ENCODE measurements at places on chromosomes 4 and X.

GRCh38 chrX:32016195-32016594, 944.4 kb upstream of the FTHL17 start:
- no peak for DNase-seq

DNA sequence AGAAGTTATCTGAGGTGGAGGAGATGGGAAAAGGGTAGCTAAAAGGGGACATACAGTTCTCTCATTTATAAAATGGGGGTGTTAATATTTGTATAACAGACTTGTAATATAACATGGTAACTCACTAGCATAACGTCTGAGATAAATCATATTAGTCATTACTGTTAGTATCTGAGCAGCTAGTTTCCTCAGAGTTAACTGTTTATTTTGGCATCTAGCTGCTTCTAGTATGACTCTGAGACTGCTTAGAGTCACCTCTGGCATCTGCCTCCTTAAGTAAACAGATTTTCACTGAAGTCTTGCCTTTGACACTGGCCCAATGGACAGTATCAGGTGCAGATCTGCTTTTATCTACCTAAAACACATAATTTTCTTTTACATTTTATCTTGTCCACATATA, 58.1 kb downstream of the SLC30A9 start:
- DNase-seq, result no peak

GRCh38 chr4:185246453-185246852, 37.1 kb downstream of the SNX25 start:
- DNase-seq, result no peak

- no peak for DNase-seq
Observed at GRCh38 chr4:55793479-55793878, 26.1 kb upstream of the EXOC1L start.

DNA sequence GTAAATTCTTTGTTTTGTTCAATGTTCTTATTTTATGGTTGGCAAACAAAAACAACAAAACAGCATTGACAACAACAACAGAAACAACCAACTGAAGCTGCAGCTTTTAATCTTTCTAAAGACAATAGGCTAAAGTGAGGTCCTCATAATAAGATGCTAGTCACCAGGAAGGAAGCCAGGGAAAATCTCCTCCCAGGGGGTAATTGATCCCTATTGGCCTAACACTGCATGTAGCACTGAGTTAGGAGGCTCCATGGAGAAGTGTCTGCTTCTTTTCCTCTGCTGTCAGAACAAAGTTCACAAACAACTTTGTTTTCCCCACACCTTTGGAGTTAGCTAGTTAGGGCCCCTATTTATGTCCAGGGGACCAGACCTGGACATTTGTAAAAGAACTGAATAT, 4.7 kb upstream of the LRAT start:
- DNase-seq, result no peak

GRCh38 chr4:182048871-182049270, 194.3 kb upstream of the TENM3 start:
- DNase-seq, result no peak

- DNase-seq, result no peak
Observed at GRCh38 chr4:108181704-108182103, 13.0 kb upstream of the LEF1 start.

- DNase-seq, result no peak
Observed at GRCh38 chrX:130902446-130902782, 595 bp downstream of the ENOX2 start.

DNA sequence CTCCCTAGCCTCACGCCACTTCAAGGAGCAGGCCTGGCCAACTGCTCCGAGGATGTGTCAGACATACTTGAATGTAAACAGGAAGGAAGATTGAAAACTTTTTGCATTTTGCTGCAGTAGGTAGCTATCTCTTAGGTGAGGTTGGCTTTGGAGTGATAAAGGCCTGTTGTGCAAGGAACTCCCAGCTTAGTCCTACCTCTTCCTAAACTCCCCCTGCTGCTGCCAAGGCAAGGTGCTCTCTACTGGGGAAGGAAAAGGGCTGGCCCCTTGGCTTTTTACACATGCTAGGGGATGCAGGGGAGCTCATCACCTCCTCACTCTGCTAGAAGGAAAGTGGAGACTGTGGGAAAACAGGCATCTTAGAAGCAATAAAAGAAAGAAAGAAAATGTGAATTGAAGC, 10.7 kb upstream of the BRS3 start:
- no peak for DNase-seq

DNA sequence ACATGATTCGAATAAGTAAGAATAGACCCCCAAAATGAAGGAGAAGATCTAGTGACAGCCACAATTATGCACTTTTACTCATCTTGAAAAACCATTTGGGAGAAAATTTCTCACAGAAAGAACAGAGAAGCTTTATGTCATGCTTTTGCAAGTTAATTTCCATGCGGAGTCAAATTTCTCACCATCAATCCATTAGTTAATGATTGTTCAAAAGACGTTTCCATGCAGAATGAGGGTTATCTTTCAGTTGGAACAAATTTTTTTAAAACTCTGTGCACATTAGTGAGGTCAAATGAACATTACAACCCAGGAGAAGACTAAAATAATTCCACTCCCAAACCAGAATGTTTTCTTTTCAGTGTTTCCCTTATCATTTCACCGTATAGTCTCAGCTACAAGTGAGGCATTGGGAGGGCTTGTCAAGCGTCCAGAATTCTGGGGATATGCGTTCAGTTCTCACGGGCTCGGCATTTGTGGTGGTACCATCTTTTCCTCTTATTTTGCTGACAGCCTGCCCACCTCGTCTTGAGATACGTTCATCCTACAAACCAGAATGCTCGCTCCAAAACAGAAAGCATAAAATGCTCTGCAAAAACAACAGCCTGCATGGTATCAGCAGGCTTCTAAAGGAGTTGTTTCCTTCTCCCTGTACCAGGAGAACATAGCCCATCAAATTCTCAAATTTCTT, 130.8 kb upstream of the TBL1X start:
- no peak for DNase-seq

DNA sequence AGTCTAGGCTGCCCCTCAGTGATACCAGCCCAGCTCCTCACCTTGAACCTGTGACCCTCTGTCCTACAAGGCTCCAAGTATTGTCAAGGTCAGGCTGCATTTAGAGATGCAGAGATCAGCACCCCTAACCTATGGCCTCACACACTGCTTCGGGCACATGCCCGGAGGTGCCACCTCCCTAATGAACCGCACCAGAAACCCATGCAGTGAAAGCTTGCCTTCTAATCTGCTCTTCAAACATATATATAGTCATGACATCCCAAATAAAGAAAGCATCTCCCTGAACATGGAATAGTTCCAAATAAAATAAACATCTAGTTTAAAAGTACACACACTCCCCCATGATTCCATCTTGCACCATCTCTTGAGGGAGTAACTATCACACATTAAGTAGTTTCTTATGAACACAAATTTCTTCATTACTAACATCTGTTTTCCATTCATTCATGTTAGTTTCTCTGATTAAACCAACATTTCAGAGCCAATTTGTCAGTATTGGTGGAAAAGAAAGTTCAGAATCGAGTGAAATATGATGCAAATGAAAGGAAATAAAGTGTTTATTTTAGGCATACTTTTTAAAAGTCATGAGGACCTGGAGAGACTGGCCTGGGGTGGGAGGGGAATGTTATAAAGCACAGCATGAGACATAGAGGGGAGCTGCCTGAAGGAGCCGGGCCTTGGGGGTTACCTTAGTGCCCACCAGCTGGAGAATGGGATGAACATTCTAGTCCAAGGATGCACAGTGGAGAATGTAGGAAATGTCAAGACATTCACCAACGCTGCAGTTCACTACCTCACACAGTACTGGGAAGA, 19.2 kb downstream of the CC2D2A start:
- DNase-seq, result no peak

DNA sequence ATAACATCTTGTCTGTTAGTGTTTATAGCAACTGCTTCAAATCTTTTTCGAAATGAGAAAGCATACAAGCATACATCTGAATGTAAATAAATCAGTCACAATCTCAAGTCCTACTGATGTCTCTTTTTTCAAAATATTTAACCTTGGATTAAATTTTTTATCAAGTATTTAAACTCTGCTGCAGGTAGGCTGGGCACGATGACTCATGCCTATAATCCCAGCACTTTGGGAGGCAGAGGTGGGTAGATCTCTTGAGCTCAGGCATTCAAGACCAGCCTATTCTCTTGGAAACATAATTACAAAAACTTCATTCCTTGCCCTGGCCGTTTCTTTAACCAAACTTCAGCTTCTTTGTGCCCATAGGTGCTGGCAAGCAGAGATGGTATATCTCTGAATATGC, 540.3 kb upstream of the GALNT7 start:
- no peak for DNase-seq

GRCh38 chr4:6917461-6918271, 8.0 kb downstream of the TBC1D14 start:
- DNase-seq, result peak; percentile 51

DNA sequence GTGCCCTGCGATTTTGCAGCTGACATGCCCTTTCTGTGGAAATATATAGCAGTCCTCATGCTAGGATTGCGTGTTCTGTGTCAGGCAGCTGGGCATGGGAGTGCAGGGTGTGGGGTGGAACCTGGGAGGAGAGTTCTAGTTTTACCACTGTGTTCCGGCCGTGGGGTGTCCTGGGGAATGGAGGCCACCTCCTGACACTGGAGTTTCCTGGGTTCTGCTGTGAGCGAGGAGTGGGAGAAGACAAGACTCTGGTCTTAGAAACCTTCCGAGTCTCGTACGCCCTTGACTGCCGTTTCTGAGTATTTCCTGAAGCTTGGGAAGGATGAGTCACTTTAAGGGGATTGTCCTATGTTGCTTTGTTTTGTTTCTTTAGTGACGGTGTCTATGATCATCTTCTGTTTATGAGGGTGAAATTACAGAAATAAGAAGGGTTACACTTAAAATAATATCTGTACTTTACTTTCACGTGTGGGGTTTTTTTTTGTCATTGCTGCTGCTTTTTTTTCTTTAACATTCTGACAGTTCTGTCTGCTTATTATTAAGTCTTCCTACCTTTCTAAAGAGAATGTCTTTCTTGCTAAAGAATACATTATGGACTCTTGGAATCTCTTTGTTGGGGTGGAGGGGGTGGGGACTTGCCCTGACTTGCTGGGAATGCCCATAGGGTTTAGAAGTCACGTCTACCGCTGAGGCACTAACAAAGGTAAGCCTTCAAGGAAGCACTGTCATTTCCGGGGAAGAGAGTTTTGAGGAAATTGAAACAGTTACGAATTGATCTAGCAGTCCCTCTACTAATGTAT, 19.1 kb downstream of the CD99 start:
- DNase-seq, result peak; percentile 67

DNA sequence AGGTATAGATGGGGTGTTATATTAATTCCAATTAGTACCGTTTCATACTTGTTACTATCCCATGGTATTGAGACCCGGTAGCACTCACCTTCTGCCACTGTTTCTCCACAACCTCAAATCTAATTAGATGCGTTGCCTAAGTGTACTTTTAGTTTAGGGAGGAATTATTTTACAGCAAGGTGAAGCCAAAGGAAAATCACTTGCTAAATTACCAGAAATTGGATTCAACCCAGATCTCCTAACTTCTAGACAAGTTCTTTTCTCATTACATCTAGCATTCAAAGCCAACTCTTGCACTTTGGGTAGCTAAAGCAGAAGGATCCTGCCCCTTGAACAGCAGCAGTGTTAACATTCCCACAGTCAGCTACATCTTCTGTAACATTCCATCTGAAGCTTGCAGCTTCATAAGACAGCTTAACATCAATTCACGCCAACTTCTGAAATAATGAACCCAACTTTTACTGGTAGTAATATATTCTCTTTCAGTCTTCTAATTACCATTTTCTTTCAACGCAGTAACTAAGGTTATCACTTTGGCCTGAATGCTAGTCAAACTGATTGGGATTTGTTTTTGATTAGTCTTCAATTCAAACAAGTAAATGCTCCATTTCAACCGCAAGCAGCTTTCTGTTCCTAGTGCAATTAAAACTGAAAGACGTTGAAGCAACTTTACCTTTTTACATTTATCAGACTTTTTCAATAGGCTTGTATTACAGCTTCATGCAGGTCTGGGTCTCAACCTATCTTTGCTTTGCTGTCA, 934 bp upstream of the SEC31A start:
- DNase-seq, result no peak

DNA sequence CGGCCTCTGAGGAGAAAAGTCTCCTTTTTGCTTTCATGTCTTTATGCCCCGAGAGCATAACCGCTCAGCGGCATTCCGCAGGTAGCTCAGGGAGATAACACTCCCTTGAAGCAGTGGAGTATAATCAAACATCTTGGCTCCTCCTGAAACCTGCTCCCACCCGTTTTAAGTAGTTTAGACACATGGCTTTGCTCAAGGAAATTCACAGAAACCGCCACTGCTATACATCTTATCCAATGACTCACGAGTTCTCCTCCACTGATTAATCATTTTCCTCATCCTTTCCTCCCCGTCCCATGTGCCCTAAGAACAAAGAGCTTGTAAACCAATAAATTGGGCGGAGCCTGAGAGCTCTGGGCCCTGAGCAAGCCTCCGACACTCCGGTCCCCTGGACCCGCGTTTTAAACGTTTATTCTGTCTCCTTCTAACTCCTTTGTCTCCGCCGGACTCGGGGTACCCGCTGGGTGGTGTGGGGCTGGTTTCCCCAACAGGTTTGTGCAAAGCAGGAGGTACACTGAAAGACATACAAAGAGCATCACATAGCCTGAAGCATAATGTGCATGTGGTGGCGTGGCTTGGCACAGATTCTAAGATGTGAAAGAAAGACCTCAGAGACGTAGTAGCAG, 401.2 kb downstream of the TLL1 start:
- DNase-seq, result no peak

DNA sequence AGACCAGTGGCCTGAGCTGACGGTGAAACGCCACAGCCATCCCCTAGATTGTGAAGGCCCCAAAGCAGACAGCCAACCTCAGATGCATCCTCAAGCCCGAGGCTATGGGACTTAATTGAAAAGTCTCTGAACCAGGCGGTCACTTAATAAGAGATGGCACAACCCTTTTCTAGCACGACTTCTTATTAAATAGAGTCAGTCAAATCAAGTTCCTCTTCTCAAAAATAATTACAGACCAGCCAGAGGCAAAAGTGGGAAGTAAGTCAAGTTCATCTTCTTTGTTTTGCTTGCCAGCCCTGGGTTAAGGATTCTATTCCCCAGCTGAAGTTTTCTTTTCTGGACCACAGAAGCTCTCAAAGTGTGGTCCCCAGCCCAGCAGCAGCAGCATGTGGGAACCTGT, 9.7 kb upstream of the SH3KBP1 start:
- no peak for DNase-seq

- DNase-seq, result no peak
Observed at GRCh38 chr4:14880805-14881204, 121.5 kb upstream of the CPEB2 start.

GRCh38 chr4:168514249-168514852, 17.5 kb downstream of the PALLD start:
- no peak for DNase-seq

- no peak for DNase-seq
Observed at GRCh38 chr4:5712517-5712916, 1.5 kb downstream of the EVC start.

GRCh38 chr4:121094297-121094966, 22.1 kb upstream of the NDNF start:
- no peak for DNase-seq

- no peak for DNase-seq
Observed at GRCh38 chr4:110514889-110515479, 39.0 kb downstream of the ENPEP start.

Measured in activated T-cell treated with anti-CD3 and anti-CD28 coated beads, Interleukin-2, amount 50 U/mL, for 24 hours (primary cell).